AG04449 (cell line): ENCODE measurements at places on chromosomes 6 and 20.

GRCh38 chr6:2182251-2182650, 63.2 kb downstream of the GMDS start:
- no peak for DNase-seq

- no peak for DNase-seq
Observed at GRCh38 chr6:4225161-4225872, 89.9 kb upstream of the ECI2 start.

GRCh38 chr6:141107591-141108160, 1025.0 kb upstream of the GJE1 start:
- DNase-seq = no peak

GRCh38 chr20:2698186-2698817, 5.7 kb downstream of the EBF4 start:
- DNase-seq = no peak
